HEK293T (cell line): ENCODE measurements at places on chromosomes 16 and 17.

DNA sequence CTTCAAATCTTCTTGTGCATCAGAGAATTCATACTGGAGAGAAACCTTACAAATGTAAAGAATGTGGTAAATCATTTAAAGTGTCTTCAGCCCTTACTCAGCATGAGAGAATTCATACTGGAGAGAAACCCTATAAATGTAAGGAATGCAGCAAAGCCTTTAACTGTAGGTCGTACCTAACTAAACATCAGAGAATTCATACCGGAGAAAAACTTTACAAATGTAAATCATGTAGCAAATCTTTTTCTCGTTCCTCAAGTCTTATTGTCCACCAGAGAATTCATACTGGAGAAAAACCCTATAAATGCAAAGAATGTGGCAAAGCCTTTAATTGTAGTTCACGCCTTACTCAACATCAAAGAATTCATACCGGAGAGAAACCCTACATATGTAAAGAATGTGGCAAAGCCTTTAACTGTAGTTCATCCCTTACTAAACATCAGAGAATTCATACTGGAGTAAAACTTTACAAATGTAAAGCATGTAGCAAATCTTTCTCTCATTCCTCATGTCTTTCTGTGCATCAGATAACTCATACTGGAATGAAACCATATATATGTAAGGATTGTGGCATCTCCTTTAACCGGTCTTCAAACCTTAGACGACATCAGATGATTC lies 118.5 kb upstream of the ZNF267 start:
- DNase-seq, result no peak

DNA sequence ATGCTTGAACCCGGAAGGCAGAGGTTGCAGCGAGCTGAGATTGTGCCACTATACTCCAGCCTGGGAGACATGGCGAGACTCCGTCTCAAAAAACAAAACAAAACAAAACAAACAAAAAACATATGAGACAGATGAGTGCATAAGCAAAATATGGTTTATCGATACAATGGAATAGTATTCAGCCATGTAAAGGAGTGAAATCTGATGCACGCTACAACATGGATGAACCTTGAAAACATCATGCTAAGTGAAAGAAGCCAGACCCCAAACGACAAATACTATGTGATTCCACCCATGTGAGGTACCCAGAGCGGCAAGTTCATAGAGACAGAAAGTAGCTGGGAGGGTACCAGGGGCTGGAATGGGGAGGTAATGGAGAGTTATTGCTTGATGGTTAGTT lies 6.8 kb downstream of the PLCD3 start:
- no peak for DNase-seq

GRCh38 chr17:49703557-49704277 lies 4.0 kb downstream of the SLC35B1 start:
- peak; percentile 48 for DNase-seq

DNA sequence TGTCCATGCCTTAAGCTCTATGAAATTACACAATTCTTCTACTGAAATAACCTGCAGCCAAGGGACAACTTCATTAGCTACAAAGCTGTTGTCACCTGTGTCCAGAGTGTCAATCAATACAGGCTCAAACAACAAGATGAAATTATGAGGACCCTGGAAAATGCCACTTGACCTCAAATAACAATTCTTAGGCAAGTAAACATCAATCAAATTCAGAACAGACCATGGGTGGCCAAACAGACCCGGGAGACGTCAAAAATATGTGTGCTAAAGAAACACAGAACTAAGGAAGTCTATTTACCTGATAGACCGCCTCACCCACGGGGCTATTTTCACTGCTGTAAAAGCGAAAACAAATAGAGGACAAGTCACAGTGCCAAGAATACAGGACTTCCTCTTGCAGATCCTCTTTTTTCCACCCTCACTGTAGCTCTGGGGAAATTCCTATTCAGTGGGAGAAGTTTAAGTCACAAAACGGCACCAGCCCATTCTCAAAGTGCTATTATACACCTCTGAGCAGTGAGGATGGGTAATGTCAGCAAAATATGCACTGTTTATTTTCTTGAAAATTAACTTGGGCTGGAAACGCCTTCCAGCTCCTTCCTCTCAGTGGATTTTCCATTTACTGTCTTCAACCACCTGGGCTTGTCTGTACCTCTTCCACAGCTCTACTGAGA lies 2.7 kb downstream of the LITAF start:
- no peak for DNase-seq

DNA sequence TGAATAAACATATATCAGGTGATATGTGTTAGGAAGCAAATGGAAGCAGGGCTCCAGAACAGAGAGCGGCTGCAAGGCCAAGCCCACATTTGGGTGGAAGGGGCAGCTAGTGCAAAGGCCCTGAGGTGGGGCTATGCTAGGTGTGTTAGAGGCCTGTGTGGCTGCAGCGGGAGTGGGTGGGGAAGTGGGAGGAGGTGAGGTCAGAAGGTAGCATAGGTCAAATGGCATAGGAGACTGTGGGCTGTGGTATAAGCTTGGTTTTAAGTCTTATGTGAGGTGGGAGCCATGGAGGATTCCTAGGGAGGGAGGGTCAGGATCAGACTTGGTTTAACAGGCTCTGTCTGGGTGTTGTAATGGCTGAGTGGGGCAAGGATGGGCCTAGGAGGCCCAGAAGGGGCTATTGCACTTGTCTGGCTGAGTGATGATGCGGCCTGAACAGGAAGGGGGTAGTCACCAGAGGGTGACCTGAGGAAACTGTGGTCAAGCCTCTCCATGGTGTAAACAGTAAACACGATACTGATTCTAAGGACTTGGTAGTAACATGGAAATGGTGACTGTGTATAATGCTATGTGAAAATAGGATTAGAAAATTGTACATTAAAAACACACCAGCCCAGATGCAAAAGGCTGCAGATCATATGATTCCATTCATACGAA lies 31.1 kb downstream of the RAI1 start:
- DNase-seq, result no peak

- DNase-seq, result no peak
These were observed 122.2 kb downstream of the SLC39A11 start for GRCh38 chr17:72970246-72970645.

DNA sequence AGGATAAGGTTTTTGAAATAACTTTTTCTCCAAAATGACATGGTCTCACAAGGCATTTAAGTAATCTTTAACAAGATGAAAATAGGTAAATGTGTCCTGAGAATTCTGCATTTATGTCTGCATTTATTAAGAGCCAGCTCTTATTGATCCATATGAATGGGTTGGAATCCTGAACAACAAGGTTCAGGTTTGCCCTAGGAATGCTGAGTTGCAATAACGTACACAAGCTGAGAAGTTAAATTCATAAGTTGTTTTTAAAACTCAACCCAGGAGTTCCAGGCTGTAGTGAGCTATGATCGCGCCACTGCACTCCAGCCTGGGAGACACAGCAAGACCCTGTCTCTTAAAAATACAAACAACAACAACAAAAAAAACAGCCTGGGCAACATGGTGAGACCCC lies 28.1 kb downstream of the GLG1 start:
- DNase-seq, result no peak

GRCh38 chr17:38621538-38621937 lies 15.8 kb upstream of the SRCIN1 start:
- no peak for DNase-seq

- no peak for DNase-seq
These were observed at the start of gene ACSM5 for GRCh38 chr16:20409398-20410120. TSS of gene ACSM5 (plus strand) at chr16:20409534. CDS start at chr16:20411485, 1,951 bp downstream.

DNA sequence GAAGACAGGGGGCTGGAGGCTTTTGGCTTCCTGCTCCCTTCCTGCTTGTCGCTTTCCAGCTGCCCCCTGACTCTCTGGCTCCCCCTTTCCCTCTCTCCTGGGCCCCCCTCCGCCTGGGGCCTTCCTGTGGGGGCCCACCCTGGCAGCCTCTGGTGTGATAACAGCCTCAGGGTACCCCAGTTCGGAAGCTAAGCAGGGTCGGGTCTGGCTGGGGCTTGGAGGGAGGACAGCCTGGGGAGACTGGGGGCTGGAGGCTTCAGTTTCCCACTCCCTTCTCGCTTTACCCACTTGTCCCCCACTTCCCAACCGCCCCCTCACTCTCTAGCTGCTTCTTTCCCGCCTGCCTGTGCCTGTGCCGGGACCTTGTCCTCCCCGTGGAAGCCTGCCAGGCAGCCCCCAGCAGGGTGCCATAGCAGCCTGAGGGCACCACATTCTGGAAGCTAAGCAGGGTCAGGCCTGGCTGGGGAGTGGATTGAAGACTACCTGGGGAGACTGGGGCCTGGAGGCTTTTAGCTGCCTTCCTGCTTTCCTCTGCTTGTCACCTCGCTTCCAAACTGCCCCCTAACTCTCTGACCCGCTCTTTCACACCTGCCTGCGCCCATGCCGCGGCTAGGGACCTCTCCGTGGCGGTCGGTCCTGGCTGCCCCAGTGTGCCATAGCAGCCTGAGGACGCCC lies 2275.5 kb downstream of the TP53TG3F start:
- DNase-seq, result no peak
